Activated T-cell treated with anti-CD3 and anti-CD28 coated beads, Interleukin-2, amount 50 U/mL, for 1 hour (primary cell): ENCODE measurements at places on chromosomes 6 and 20.

DNA sequence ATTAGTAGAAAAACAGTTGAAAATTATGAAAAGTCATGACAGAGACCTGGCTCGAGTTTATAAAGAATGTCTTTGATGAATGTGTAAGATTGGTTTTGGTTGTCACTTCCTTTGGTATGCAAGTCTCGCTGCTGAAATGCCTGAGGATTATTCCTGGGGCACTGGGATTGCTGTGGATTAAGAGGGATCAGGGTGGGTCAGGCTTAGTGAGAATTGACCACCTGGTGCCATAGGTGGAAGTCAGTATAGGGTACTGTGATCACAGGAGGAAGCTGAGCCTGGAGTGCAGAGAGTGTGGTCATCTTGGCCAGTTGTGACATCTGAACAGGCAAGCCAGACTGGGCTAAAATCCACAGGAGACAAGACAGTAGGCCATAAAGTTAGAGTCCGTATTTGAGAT is 34.9 kb downstream of the CEP43 start:
- no peak for DNase-seq

DNA sequence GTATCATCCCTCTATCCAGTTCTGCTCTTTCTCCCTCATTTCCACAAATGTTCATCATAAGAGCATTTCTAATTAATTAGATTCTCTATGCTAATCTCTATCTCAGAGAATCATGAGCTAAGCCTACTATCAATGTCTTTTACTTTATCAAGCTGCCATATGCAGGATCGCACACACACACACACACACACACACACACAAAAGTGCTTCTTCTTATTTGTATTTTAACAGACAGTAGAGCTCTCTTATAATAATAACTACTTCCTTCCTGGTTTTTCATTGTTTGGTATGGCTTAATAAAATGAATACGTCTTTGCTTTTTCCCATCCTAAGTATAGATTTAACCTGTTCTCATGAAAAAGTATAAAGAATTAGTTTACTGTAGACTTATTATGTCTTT is 170.2 kb downstream of the HAO1 start:
- no peak for DNase-seq

DNA sequence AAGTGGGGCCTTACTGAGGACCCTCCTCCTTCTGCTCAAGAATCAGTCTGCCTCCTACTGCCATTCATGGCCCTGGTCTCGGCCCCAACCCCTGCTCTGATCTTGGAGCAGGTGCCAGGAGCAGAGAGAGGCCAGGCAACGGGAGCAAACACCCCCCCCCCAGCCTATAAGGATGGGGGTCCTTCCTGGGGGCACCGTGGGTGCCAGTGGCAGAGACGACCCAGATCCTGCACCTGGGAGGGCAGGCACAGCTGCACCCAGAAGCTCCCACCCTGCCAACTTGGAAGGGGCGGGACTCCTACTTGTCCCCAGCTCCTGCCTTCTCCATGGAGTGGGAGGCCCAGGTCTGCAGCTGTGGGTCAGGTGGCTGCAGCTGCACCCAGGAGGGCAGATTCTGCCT is 183.2 kb downstream of the EYA4 start:
- DNase-seq, result no peak

- no peak for DNase-seq
Measured at GRCh38 chr6:20793174-20793573, 258.9 kb downstream of the CDKAL1 start.

GRCh38 chr6:126781582-126781981 is 336.9 kb upstream of the RSPO3 start:
- no peak for DNase-seq

DNA sequence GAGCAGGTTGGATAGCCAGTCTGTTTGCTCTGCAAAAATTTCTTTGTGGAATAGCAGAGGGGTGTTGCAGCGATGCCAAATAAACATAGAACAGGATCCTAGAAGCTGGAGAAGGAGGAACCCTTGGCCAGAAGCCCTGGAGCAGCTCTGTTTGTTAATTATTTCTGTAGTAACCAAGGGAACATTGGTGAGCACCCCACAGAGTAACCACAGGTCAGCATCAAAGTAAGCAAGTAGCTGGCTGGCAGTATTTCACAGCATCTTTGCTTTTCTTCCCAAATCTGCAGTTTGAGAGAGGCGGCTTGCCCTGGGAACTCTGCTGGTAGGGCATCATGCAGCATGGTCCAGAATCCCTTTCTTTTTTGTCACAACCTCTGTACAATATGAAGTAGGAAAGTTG is 12.7 kb upstream of the APMAP start:
- peak; percentile 2 for DNase-seq

DNA sequence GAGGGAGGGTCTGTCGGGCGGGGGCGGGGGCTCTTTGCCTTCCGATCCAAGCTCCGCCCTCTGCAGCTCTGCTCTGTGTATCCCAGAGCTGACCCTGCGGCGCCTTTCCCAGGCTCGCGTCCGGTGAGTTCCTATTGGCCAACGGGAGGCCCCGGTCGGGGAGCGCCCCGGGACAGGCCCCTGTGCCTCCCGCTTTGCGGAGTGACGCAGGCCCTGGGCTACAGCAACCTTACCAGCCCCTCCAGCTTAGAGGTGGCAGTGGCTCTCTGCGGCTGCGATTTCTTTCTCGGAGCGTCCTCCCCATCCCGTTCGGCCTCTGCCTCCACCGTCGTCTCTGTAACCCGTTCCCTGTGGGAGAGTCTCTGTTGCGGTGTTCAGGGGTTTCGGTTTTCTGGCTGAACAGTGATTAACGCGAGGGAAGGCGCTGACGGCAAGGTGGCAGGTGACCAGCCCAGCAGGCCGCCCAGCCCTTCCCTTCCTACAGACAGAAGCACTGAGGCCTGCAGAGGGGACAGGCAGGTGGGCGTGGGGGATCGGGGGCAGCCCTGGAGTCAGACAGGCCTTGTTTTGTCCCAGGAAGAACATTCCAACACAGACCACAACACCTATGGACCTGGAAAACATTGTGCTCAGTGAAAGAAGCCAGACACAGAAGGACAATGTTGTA is 18.1 kb upstream of the CEBPB start:
- no peak for DNase-seq

GRCh38 chr6:167564416-167565250 is 239.7 kb downstream of the TTLL2 start:
- DNase-seq, result no peak

DNA sequence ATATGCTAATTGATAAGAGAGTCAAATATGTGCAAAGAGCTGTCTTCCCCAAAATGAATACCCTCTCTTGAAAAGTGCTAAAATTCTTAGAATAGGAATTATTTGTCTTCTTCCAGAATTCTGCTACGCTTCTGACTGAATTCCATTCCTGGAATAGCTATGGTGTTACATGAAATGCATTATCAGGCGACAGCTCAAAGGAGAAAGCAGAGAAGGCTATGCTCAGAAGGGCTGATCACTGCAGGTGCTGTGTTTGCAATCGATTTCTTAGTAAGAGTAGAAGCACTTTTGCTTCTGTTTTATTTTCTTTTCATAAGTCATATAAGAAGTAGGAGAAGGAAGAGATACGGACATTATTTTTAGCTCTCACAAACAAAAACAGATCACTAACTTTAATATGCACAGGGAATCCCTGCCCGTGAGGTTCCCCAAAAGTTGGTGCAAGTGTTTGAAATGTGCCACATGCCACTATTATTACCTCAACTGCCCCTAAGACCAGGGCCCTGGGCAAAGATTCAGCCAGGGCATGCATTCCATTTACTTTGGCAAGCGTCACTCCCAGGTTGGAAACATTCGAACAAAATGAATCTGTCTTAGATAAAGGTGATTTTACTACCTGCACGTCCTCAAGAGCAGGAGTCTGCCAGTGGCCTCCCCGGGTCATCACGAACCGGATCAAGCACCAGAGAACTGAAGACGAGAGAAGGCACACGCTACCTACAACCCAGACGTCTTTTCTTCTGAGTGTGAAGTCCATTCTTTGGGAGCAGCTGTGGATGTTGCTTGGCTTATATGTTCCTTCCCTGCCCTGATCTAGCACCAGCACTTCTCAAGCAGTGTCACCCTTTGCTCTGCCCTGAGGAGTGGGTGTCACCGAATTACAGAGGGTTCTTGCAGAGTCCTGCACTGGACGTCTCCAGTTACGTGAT is 7.2 kb downstream of the MYLK4 start:
- no peak for DNase-seq

- no peak for DNase-seq
Measured at GRCh38 chr20:1811621-1812498, 83.3 kb upstream of the SIRPA start.

GRCh38 chr6:12017263-12017662 is 5.2 kb downstream of the HIVEP1 start:
- DNase-seq, result peak; percentile 43

- no peak for DNase-seq
Measured at GRCh38 chr6:29522227-29522626, 34.5 kb upstream of the MAS1L start.

GRCh38 chr20:1373036-1373435 is 19.8 kb downstream of the FKBP1A start:
- no peak for DNase-seq

- DNase-seq, result no peak
Measured at GRCh38 chr6:161137839-161138542, 135.9 kb downstream of the AGPAT4 start.

GRCh38 chr6:127376685-127377084 is 33.3 kb upstream of the ECHDC1 start:
- no peak for DNase-seq

DNA sequence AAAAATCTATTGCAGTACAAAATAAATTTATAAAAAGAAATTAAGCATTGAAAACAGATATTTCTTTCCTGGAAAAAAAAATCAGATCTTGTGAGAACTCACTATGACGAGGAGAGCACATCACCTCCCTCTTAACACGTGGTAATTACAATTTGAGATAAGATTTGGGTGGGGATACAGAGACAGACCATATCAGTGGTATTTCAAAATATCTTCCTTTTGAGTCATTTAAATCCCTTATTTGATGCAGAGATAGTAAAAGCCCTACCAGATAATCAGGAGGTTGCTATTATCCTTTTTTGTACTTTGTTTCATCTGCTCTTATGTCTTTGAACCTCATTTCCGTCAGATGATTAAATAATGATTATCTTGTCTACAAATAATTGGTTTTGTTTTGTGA is 800.4 kb downstream of the KIF16B start:
- DNase-seq, result no peak

DNA sequence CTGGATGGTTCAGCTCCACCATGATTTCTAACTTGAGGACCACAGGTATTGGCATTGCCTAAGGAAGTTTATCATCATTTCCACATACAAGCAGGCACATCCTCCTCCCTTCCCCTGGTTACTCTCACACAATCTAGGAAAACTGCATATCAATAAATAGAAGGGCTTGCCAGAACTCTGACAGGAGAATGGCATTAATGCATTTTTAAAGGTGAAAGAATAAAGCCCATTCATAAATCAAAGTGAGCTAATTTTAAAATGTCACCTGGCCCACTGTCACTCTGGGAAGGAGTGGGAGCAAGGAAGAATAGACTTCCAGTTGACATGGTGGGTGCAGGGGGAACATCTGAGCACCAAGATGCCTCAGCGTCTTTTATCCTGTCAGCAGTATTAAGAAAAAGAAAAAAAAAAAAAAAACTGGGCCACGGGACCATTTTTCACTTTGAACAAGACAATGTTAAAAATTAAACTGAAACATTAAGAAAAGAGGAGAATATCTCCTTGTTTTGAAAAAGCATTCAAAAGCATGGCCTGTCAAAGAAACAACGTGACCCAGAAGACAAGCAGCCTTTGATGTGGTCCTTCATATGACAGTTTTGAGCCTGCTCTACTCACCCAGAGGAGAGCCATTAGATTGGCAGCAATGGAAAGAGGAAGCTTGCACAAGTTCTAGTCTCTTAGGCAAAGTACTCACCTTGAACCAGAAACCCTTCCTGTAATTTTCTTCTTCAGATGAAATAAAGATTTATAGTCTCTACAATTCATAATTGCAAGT is 39.3 kb upstream of the SMLR1 start:
- no peak for DNase-seq

- no peak for DNase-seq
Measured at GRCh38 chr6:150874179-150874578, 8.7 kb downstream of the MTHFD1L start.

- no peak for DNase-seq
Measured at GRCh38 chr20:58471193-58472164, 43.7 kb downstream of the APCDD1L start.

GRCh38 chr20:34883087-34883688 is 6.8 kb downstream of the ACSS2 start:
- DNase-seq, result no peak

DNA sequence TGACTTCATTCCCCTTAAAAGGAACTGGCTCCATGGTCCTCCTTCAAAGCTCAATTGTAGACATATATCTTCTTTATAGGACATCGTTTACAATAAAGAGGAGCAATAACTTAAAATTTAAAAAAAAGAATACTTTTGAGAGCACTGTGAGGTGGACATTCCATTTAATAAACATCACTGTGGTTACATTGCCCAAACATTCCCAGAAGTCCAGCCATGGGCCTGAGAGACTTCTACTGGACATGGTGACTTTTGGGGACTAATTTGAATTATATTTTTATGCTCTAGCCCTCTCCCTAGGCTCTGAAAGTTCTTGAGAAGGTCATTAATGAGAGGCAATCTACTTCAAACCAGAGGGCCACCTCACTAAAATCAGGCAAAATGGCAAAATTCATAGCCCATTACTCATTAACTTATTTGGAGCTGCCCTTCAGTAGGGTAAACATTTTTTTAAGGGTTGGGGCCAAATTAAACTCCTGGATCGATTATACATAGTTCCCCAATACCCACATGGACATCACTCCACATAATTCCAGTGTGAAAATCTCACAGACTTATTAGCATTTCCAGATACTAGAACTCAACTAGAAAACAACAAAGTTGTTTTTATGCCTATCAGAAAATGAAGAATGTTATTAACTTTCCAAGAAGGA is 17.1 kb downstream of the ISM1 start:
- no peak for DNase-seq

DNA sequence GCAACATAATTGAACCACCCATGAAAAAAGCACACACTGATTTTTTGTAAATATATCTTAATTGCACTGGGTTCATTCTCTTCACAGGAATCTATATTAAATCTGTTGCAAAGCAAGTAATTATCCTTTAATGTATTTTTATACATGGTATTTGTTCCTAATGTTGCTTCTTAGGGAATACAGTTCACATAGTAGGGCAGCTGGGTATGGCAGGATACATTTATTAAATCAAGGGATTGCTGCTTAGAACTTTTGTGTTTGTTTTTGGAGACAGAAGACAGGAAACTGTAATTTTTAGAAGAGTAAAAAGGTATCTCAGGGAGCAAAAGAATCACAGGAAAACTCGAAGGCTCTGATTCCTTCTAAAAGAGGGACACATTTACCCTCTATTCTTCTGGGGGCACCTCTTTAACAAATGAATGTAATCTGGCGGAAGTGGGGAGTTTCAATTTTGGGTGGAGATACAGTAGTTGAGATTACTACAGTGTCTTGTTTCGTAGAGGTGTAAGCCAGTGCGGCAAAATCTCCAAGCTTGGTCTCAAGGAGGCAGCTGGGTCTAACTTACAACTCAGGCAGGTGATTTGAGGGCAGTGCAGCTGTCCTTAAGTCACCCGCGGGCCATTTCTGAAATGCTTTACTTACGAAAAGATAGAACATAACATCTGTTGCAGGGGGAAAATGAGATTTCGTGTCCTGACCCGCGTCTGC is 812 bp upstream of the SMIM13 start:
- DNase-seq, result no peak

GRCh38 chr6:77019081-77019480 is 444.2 kb downstream of the HTR1B start:
- DNase-seq, result no peak
